ENCODE measurements at places on chromosomes 13 and 19.

GRCh38 chr19:5447700-5448311 lies 7.4 kb upstream of the ZNRF4 start:
- DNase-seq: no peak

DNA sequence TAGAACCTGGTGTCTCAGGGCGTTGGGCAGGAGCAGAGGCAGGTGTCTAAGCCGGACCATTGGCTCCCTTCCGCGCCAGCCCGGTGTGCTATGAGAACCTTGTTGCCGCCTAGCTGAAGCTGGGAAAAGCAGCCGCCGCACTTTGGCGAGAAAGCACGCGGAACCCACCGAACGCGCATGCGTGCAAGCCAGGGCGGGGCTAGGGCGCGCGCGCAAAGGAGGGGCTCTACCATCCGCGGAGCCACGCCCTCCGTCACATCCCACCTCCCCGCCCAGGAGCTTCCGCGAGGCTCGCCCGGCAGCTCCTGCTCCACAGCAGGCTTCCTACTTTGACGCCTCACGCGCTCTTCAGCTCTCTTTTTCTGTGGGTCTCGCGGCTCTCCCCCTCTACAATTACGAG lies 51.3 kb downstream of the WDR87 start:
- no peak for DNase-seq

- DNase-seq: no peak
Observed at GRCh38 chr13:41059456-41060081, 1.7 kb upstream of the WBP4 start.

DNA sequence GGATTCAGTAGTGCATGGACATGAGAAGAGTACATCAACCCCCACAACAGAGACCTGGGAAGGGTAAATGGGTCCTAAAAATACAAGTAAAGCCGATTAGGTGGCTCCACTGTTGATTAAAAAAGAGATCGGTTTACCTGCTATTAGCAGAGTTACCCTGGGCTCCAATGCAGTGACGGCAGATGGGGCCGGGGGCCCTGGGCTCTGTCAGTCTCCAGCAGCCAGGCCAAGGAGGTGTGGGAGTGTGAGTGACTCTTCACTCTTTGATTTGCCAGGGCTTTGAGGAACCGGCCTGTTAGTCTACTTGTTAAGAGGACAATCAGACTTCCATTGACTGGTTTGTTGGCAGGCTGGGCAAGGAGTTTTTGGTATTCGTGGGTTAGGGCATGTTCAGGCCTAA lies 1368.7 kb downstream of the UQCRFS1 start:
- DNase-seq: no peak

GRCh38 chr19:11735375-11735774 lies 3.4 kb downstream of the ZNF823 start:
- no peak for DNase-seq

GRCh38 chr13:45474584-45475454 lies 10.1 kb downstream of the COG3 start:
- no peak for DNase-seq

GRCh38 chr13:39765801-39766463 lies 110.5 kb downstream of the COG6 start:
- no peak for DNase-seq
